Cortex of kidney (tissue), 1 donor: ENCODE measurements at places on chromosomes 7 and 10.

GRCh38 chr10:13633689-13634088 is 46.9 kb downstream of the PRPF18 start:
- DNase-seq, result no peak

DNA sequence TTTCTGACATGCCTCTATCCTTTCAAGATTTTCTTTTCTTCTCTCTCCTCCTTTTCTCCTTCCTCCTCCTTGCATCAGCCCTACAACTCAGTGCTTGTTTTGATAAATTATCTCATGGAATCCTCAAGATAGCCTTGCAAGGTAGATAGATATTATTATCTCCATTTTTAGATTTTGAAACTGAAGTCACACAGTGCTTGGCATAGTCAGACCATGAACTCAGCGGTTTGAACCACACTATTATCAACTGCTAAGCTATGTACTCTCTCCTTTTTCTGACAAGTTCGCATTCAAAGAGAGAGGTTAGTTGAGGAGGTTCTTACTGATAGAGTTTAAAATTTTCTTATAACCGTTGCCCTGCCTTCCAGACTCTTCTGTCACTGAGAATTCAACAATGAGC is 79.1 kb downstream of the SUGCT start:
- DNase-seq, result no peak

DNA sequence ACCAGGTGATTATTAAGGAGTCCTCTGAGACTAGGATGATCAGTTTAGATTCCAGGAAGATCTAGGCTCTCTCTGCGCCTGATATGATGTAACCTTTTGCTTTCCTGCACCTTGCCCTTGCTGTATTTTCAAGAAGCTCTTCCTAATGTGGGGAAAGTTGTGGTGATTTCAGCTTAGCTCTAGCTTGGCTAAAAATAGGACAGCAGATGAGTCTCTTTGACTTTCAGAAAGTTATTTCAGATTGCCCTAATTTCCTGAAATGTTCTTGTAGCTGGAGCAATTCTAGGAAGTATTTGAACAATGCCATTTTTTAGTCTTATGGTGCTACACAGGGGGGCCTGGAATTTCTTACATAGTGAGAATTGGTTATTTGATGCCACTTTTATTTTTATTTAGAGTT is 3.8 kb downstream of the LCOR start:
- no peak for DNase-seq

DNA sequence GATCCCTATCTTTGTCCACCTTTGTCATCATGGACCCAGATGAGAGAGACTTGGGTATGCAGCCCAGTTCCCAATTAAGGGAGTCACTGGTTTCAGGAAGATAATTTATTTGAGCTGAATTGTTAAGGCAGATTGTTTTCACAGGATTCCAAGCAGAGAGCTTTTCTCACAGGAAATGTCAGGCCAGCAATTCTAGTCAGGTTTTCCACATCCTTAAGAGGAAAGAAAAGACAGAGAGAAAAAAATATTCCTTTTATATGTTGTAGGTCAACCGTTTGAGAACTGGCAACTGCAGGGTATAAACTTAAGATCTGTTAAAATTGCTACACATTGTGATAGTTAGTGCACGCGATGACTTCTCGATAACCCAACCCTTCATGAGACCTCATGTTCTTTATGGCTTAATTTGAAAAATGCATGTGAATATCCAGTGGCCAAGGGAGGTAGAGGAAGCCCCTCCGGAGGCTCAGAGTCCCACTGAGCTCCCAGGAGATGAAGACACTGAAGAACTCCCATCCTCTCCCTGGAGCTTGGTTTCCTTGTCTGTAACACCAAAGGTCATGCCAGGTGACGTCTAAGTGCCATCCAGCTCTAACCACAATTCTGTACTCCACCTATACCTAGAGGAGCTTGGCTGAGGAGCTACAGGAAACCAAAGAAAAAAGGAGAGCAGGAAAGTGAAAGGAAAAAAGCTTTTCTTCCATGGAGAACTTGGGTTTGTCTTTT is 45.6 kb downstream of the MINDY4 start:
- DNase-seq, result no peak

GRCh38 chr7:5699467-5700384 is 81.7 kb downstream of the RNF216 start:
- no peak for DNase-seq
